ENCODE measurements at places on chromosomes 7 and 10. TPM values are rescaled to one million over a fixed set of nuclear protein-coding genes. Genes with fewer than 3 reads are reported as not detected.

The FKBP9 gene
- total RNA-seq = 236 TPM

The TLX1 gene
- not detected for total RNA-seq

- H3K36me3 ChIP-seq = no peaks in the 10 kb centered on the region
- H3K4me1 ChIP-seq = no peaks in the 10 kb centered on the region
- H3K4me3 ChIP-seq = peak within 1 kb of the TSS; percentile 42
- H3K27me3 ChIP-seq = peaks cover 78% of the 10 kb centered on the region
- no peak within 1 kb of the TSS for H3K27ac ChIP-seq
- DNase-seq = no peak
These were observed at the start of gene NPTX2 for GRCh38 chr7:98617051-98617959. TSS of gene NPTX2 (plus strand) at chr7:98617285. CDS start at chr7:98617462, 177 bp downstream.

GRCh38 chr10:95133997-95134396, 60.0 kb upstream of the ACSM6 start:
- H3K27ac ChIP-seq = no peak overlapping the region
- no peaks in the 10 kb centered on the region for H3K4me1 ChIP-seq
- no peak overlapping the region for H3K4me3 ChIP-seq
- H3K36me3 ChIP-seq = no peaks in the 10 kb centered on the region
- no peak for DNase-seq

GRCh38 chr7:148218603-148219002, 372.0 kb upstream of the C7orf33 start:
- H3K4me3 ChIP-seq = no peak overlapping the region
- no peaks in the 10 kb centered on the region for H3K27me3 ChIP-seq
- no peak overlapping the region for H3K27ac ChIP-seq
- H3K4me1 ChIP-seq = no peaks in the 10 kb centered on the region
- no peak for DNase-seq
- no peaks in the 10 kb centered on the region for H3K36me3 ChIP-seq

DNA sequence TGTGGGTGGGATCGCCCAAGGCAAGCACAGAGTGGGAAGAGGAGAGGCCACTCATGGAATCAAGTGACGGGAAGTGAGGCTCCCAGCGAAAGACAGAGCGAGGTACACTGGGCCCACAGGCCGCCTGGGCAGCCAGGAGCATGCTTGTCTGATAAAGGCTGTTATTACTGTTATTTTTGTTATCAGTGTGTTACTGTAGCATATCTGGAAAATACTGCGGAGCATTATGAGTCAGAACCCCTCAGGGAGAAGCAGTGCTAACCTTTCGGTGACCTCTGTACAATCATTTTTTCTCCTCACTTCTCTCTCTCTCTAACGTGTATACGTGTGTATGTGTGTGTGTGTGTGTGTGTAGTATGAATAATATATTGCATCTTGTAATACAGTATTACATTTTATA, 3.8 kb upstream of the TCERG1L start:
- no peaks in the 10 kb centered on the region for H3K4me1 ChIP-seq
- no peaks in the 10 kb centered on the region for H3K36me3 ChIP-seq
- no peak overlapping the region for H3K4me3 ChIP-seq
- no peaks in the 10 kb centered on the region for H3K27me3 ChIP-seq
- DNase-seq = no peak

DNA sequence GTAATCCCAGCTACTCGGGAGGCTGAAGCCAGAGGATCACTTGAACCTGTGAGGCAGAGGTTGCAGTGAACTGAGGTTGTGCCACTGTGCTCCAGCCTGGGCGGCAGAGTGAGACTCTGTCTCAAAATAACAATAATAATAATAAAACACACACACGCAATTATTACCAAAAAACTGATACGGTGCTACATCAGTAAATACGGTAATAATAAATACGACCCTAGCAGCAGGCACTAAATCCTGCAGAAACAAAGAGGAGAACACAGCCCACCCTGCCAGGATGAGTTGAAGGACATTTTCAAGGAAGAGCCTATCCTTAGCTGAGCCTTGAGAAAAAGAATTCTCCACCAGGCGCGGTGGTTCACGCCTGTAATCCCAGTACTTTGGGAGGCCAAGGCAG, 34.4 kb upstream of the GTF2I start:
- DNase-seq = no peak
- H3K4me3 ChIP-seq = no peak overlapping the region
- no peak overlapping the region for H3K27ac ChIP-seq

DNA sequence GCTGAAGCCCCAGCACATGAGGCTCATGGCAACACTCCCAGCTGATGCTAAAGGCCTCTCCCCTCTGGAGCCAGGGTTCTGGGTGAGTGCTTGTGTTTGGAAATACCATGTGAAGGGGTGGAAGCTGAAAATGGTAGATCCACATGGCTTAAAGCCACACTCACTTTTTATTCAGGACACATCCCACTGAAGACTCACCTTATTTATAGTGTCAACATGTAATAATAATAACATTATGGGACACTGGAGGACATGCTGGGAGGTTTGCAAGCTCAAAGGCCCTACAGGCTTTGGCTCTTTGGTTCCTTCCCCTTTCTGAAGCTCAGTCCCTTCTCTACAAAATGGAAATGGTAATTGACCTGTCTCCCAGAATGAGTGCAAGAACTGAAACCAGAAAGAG, 318.0 kb downstream of the GRID1 start:
- no peaks in the 10 kb centered on the region for H3K4me1 ChIP-seq
- H3K27ac ChIP-seq = no peak overlapping the region
- DNase-seq = no peak
- no peaks in the 10 kb centered on the region for H3K27me3 ChIP-seq
- H3K4me3 ChIP-seq = no peak overlapping the region

GRCh38 chr7:106384373-106384772, 99.6 kb upstream of the NAMPT start:
- H3K36me3 ChIP-seq = no peaks in the 10 kb centered on the region
- H3K27ac ChIP-seq = no peak overlapping the region
- no peak for DNase-seq
- no peaks in the 10 kb centered on the region for H3K27me3 ChIP-seq

DNA sequence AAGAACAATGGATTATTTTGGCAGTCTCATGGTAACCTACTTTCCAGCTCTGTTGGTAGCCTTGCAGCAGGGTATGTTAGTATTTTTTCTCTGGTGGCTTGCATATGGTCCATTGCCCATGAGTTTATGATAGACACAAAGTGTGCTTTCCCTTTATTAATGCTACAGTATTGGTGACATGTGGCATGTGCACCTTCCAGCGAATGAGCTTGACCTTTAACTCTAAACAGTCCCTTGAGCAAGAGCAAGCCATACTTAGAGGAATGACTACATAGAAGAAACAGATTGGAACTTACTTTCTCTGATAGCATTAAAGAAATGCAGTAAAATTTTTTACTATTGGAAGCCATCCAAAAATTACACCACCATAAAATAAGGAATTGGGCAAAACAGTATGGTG, 73.9 kb downstream of the VTI1A start:
- no peaks in the 10 kb centered on the region for H3K36me3 ChIP-seq
- no peak for DNase-seq
- H3K27me3 ChIP-seq = no peaks in the 10 kb centered on the region
- H3K27ac ChIP-seq = no peak overlapping the region

DNA sequence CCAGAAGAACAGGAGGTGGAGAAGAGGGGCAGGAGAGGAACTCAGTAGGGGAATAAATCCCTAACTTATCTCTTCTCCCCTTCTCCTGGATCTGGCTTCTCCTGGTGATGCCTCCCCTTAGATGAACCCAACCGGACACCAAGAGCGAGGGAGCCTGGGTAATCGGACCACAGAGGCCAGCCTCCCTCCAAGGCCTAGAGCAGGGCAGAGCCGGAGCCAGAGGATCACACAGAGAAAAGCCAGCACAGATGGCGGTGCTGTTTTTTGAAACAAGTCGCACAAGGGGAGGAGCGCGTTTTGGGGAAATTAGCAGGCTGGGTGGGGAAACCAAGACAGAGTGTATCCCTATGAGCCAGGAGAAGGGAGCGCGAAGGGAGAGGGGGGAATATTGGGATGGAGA, 4.9 kb upstream of the SRRM3 start:
- H3K36me3 ChIP-seq = no peaks in the 10 kb centered on the region
- no peaks in the 10 kb centered on the region for H3K4me1 ChIP-seq
- no peak overlapping the region for H3K27ac ChIP-seq
- DNase-seq = no peak
